Right atrium auricular region (tissue), 2 donors: ENCODE measurements at places on chromosomes 2 and 18. TPM values are rescaled to one million over a fixed set of nuclear protein-coding genes. Genes with fewer than 3 reads are reported as not detected.

The C2orf74 gene
- total RNA-seq: 28.0 TPM

DNA sequence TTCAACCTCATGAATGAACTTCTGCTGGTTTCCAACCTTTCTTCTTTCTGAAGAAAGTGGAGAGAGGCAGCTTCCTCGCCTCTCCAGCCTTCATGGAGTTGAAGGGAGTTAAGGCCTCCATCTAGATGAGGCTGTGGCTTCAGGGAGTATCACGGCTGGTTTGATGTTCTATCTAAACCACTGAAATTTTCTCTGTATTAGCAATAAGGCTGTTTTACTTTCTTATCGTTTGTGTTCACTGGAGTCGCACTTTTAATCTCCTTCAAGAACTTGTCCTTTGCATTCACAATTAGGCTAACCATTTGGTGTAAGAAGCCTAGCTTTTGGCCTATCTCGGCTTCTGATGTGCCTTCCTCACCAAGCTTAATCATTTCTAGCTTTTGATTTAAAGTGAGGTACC, 19.9 kb upstream of the CTDP1 start:
- DNase-seq: no peak
- no peak overlapping the region for H3K27ac ChIP-seq
- no peaks in the 10 kb centered on the region for H3K36me3 ChIP-seq

DNA sequence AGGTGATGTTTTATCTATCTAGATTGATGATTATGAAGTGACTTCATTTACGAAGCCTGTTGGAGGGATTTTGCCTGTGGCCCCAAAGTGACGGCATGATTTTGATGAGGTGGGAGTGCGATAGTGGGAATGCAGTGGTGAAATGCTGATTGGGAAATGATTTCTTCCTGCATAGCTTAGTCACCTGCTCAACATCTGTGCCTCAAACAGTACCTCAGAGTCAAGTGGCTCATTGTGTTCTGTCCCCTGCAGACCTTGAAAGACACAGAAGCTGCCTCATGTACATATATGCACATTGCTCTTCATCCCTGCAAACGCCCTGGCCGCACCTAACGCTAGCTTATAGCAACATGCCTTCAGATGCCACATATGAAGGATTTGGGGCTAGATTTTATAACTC, 201.2 kb downstream of the TPGS2 start:
- H3K4me3 ChIP-seq: no peak overlapping the region
- H3K27me3 ChIP-seq: no peaks in the 10 kb centered on the region
- no peaks in the 10 kb centered on the region for H3K36me3 ChIP-seq
- DNase-seq: no peak
- H3K4me1 ChIP-seq: no peaks in the 10 kb centered on the region
- peak overlapping the region; percentile 71 for H3K27ac ChIP-seq

- DNase-seq: no peak
- no peak overlapping the region for H3K27ac ChIP-seq
- H3K36me3 ChIP-seq: no peaks in the 10 kb centered on the region
- no peak overlapping the region for H3K4me3 ChIP-seq
- H3K27me3 ChIP-seq: no peaks in the 10 kb centered on the region
Observed at GRCh38 chr2:2102866-2103653, 228.0 kb downstream of the MYT1L start.

GRCh38 chr18:31255953-31256352, 62.0 kb upstream of the DSG1 start:
- H3K36me3 ChIP-seq: no peaks in the 10 kb centered on the region
- no peak for DNase-seq
- H3K4me1 ChIP-seq: peaks cover 4% of the 10 kb centered on the region
- no peak overlapping the region for H3K27ac ChIP-seq

DNA sequence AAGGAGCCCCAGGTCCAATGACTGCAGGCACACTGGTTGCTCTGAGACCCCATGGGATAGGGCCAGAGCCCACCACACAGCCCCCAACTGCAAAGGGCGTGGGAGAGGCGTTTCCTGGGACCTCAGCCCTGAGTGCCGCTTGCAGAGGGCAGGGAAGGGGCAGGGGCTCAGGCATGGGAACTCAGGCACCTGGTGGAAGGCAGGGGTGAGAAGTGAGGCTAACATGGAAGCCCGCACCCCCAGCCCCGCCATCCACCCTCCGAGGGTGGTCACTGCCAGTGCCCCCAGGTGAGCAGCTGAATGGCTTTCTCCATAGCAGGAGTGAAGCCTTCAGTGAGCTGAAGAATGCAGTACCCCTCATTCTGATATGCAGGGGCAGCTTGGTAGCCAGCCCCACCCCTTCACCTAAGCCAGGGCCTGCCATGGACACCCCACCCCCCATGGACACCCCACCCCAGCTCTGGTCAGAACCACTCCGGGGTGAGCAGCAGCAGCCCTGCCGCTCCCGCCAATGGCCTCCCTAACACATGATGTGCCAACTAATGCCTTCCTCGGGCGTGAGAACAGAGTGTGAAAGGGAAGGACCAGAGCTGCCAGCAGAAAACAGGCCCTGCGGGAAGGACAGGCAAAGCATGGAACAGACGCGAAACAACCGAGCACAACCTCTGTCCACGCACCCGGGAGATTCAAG, 6.6 kb downstream of the KIF1A start:
- H3K4me1 ChIP-seq: peaks cover under 1% of the 10 kb centered on the region
- no peak overlapping the region for H3K27ac ChIP-seq
- no peak overlapping the region for H3K4me3 ChIP-seq
- no peaks in the 10 kb centered on the region for H3K27me3 ChIP-seq
- no peaks in the 10 kb centered on the region for H3K36me3 ChIP-seq

- no peaks in the 10 kb centered on the region for H3K4me1 ChIP-seq
- no peaks in the 10 kb centered on the region for H3K36me3 ChIP-seq
- no peaks in the 10 kb centered on the region for H3K27me3 ChIP-seq
Observed at GRCh38 chr2:38203446-38203810, 127.5 kb upstream of the CYP1B1 start.

DNA sequence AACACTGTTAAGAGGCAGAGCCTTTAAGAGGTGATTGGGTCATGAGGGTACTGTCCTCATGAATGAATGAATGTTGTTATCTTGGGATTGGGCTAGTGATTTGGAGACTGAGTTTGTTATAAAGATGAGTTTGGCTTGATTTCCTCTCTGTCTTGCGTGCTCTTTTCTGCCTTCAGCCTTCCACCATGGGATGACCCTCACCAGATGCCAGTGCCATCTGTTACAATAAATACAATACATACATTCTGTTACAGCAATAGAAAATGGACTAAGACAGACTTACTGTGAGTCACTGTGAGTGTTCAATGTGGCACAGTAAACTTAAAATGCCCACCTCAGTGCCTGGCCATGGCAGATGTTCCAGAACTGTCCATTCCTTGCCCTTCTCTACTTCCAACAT, 95.0 kb upstream of the ZFP36L2 start:
- no peaks in the 10 kb centered on the region for H3K36me3 ChIP-seq
- H3K27ac ChIP-seq: no peak overlapping the region
- H3K4me1 ChIP-seq: no peaks in the 10 kb centered on the region
- H3K27me3 ChIP-seq: no peaks in the 10 kb centered on the region
